ENCODE measurements at places on chromosomes 5 and 9.
A peak's percentile ranks its signal among the peaks of the same experiment; 100 is the strongest.

GRCh38 chr5:127070243-127070642, 3.1 kb downstream of the C5orf63 start:
- DNase-seq = no peak

GRCh38 chr5:55226027-55226933, 835 bp downstream of the MCIDAS start:
- DNase-seq = no peak

- no peak for DNase-seq
Observed at GRCh38 chr5:88955403-88955802, 72.4 kb upstream of the MEF2C start.

DNA sequence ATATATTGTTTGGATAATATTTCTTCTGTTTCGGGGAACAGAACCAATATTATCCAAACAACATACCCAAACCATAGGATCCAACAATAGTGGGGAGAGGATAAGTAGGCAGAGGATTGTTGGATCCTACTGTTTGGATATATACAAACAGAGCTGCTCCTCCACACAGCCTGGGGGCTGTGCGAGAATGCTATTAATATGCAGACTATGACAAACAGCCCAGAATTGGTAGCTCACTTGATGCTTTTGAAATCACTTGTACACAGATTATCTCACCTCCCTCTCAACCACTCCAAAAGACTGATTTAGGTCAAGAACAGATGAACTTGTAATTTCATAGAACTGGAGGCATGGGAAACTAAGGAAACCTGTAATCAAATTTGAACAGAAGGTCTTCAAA, 24.4 kb upstream of the MLANA start:
- DNase-seq = peak; percentile 10

DNA sequence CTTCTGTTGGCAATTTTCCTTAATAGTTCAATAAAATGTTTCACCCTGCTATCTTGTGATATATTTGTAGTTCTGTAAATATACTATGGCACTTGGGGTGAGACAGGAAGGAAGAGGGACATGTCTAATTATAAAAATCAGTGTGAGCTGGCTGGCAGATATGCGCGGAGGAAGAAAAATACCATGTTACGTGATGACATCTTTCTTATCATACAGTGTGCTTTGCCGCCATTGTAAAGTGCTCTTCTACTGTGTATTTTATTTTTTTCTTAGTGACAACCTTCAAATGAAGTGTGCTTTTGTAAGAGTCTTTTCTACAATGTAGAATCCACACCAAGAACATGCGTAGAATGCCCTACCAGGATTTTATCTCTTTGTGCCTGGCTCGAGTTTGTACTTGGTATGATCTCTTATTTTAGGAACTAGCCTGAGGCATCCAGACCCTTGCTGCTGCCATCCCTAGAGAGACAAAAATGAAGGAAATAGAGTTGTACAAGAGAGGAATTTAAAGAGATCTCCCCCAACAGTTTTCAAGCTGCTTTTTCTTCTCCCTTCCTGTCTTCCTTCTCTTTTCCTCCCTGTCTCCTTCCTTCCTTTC, 46.7 kb upstream of the RIOK2 start:
- DNase-seq = no peak

DNA sequence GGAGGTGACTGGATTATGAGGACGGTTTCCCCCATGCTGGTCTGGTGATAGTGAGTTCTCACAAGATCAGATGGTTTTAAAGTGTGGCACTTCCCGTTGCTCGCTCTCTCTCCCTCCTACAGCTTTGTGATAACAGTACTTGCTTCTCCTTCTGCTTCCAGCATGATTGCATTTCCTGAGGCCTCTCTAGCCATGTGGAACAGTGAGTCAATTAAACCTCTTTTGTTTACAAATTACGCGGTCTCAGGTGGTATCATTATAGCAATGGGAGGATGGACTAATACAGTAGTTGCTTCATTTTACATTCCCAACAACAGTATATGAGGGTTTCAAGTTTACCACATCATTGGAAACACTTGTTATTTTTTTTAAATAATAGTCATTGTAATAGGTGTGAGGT, 937.3 kb upstream of the ARRDC3 start:
- DNase-seq = no peak

- no peak for DNase-seq
Observed at GRCh38 chr5:169796731-169797130, 159.7 kb downstream of the DOCK2 start.

- DNase-seq = no peak
Observed at GRCh38 chr5:156527611-156528010, 200.6 kb downstream of the SGCD start.

GRCh38 chr5:124210111-124210910, 536.1 kb downstream of the ZNF608 start:
- DNase-seq = no peak

- no peak for DNase-seq
Observed at GRCh38 chr9:18327121-18327520, 146.8 kb upstream of the ADAMTSL1 start.

- no peak for DNase-seq
Observed at GRCh38 chr9:78463750-78464149, 166.8 kb downstream of the PSAT1 start.

DNA sequence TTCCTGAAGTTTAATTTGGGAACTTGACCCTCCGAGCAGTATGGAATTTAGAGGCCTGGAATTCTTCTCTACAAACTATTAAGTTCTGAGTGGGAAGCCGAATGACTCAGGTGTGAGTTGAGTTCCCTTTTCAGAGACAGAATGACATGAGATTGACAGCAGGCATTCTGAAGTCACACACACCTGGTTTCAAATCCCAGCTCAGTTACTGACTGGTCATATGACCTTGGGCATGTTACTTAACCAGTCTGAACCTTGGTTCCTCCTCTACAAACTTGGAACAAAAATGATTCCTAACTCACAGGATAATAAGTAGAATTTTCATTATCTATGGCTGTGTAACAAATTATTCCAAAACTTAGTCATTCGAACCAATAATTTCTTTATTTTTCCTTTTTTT, 45.5 kb upstream of the GPBP1 start:
- no peak for DNase-seq

- DNase-seq = no peak
Observed at GRCh38 chr9:127634698-127635097, 22.6 kb downstream of the STXBP1 start.

GRCh38 chr5:166719991-166720390, 1571.5 kb upstream of the WWC1 start:
- DNase-seq = no peak

DNA sequence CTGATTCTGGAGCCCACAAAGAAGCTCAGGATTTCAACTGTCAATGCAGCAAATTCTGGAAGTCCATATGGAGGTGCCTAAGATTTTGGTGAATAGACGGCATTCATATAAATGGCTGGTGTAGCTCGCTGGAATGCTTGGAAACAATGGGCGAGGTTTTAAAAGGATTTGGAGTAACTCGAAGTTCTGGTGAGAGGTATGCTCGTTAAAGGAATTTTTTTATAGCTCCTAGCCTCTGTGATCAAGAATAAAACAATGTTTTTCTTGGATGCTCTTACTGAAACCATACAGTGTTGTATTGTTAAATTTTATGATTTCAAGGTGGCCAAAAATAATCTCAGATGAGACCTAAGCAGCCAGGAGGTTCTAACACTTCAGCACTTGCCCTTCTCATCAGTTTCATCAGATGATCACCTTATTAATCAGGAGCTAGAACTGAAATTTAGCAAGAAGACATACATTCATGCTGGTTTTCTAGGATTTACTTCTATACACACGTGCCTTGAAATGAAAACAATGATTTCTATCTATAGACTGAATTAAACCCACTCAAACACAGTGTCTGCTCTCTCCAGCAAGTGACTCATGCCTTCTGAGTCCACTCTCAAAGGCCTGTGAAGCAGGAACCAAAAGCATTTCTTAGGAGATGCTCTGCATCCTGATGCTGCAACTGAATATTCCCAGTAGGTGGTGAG, 79.2 kb downstream of the OTULIN start:
- no peak for DNase-seq

GRCh38 chr5:15715967-15716366, 216.0 kb downstream of the FBXL7 start:
- DNase-seq = no peak

DNA sequence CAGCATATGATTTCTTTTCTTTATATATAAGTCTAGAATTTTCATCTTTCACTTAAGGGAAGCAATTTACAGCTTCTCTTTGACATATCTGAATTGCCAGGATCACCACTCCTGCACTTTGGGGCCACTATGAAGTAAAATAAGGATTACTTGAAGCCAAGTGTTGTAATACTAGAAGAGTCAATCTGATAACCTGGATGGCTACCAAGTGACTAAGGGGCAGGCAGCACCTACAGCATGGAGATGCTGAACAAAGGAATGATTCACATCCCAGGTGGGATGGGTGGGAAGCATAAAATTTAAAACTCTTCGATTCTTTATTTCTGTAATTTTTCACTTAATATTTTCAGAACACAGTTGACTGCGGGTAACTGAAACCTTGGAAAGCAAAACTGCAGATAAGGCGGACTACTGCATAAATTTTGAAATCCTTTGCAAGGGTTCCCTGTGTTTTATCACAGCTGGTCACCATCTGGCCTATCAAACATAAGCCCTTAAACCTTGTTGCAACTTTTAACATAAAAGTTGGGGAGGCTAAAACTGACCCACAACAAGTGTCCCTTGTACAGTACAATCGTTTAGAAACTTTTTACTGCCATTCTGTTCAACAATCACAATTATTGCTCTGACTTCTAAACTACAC, 31.2 kb downstream of the NR3C1 start:
- DNase-seq = no peak

GRCh38 chr5:111233052-111233374, 8.8 kb downstream of the CAMK4 start:
- DNase-seq = no peak

DNA sequence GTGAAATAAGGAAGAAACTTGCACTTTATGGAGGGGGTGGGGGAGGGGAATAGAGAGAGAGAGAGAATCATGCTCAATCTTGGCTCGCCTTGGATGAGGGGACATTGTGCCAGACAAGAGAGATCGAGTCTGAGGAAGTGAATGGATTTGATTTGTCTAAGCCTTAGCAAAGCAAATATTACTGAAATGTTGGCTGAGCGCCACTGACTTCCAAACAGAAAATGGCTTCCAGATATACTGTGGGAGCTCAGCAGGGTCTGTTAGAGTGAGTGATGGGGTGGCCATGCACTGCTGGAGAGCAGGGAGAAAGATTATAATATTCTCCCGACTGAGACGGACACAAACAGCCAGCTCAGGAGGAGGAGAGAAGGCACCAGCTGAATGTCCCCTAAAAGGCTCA, 34.5 kb downstream of the BRINP1 start:
- DNase-seq = no peak

DNA sequence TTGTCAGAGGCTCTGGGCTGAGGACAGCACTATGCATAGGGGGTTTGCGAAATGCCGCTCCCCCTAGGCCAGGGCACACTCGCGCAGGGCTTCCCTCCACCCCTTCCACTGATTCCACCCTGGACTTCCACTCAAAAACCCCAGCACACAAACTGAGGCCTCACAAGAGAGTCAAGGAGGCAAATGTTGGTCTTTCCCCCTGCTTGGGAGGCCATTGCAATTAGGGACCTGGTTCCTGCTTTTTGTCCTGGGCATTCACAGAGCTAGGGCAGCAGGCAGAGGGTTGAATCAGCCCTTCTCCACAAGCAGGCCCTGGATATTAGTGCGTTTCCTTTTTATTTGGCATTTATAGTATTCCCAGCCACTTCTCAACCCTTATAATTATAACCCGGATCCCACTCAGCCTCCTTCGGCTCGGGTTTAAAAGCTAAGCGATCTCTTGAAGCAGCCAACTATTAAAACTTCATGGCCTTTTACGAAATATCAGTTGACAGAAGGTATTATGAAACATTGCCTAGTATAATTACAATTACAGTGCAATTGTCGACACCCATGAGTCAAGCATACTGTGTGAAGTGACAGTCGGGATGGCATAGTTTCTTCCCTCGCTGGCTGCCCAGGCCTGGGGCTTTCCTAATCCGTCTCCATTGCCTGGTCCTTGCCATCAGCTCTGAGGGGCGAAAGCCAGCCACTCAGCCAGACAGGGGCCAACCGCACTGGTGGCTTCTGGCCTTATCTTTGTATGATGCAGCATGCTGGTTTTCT, 285.5 kb upstream of the MAP3K1 start:
- peak; percentile 40 for DNase-seq

DNA sequence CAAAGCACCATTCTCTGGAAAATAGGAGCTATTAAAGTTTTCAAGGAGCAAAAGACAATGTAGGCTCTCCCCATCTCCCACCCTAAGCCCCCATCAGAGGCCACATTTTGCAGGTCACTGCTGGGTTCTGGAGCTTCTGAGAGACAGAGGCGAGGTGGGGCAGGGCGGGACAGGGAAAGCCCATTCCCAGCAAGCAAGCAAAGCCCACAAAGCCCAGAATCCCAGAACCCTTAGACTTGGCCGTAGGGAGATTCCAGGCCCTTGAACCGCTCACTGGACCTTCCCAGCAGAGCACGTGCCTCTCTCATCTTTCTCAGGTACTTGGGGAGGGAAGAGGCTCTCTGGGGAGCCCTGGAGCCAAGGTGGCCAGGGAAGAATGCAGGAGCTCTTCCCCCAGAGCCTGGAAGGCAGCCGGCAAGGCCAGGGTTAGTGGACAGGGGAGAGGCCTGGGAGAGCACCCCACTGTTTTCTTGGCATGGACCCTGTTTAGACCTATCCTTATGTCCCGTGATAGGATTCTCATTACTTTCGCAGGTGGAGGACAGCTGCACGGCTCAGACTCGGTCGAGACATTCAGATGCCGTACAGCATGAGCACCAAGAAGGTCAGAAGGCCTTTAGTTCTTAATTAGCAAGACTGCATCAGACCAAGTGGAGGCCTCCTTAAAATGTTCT, 52.4 kb downstream of the ZNF354C start:
- no peak for DNase-seq

GRCh38 chr5:34517249-34517648, 138.9 kb upstream of the RAI14 start:
- DNase-seq = no peak

DNA sequence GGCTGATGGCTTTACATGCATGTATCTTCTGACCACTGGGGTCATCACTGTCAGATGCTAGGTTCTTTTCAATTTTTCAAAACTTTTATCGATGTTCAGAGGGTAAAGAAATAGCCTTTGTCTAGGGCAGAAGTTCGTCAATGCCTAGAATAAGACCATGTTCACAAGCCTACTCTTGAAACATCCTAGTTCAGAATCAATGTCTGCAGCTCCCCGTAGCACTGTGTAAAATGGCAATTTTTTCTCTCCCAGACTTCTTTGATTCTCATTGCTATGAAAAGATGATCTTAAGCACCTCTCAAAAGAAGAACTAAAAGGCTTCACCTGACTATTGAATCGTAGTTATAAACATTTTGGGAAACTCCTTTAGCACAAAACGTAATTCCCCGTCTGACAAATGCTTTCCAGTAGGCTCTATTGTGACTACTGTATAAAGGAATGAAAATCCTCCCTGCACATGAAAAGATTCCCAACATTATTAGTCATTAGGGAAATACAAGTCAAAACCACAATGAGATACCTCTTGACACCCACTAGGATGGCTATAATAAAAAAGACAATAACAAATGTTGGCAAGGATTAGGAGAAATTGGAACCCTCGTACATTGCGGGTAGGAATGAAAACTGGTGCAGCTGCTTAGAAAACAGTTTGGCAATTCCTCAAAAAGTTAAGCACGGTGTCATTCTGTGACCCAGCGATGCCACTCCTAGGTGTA, 263.5 kb downstream of the ARHGAP26 start:
- DNase-seq = no peak
